ENCODE measurements at places on chromosomes 2 and 18.

- no peak for DNase-seq
Measured at GRCh38 chr2:151857650-151858049, 29.4 kb upstream of the ARL5A start.

GRCh38 chr2:202815548-202816360 is 55.8 kb downstream of the ICA1L start:
- DNase-seq = no peak

DNA sequence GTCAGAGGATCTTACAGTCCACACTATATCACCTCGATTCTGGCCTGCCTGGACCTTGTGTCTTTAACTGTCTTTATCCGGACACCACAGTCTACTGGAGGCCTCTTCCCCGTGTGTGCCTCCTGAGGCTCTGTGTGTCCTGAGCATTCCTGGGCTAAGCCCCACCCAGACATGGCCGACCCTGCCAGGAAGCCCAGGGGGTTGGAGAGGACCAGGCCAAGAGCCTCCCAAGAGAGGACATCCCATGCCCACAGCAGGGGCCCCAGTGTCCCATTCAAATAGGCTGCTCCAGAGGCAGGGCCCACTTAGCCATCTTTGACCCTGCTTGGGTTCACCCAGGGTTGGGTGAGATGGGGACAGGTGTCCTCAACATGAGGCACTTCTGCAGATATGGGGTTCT is 84.7 kb upstream of the OTOS start:
- DNase-seq = no peak

- DNase-seq = no peak
Measured at GRCh38 chr2:62857139-62857931, 151.8 kb downstream of the EHBP1 start.
